ENCODE measurements at places on chromosomes 16 and 17. TPM values are rescaled to one million over a fixed set of nuclear protein-coding genes. Genes with fewer than 3 reads are reported as not detected.

DNA sequence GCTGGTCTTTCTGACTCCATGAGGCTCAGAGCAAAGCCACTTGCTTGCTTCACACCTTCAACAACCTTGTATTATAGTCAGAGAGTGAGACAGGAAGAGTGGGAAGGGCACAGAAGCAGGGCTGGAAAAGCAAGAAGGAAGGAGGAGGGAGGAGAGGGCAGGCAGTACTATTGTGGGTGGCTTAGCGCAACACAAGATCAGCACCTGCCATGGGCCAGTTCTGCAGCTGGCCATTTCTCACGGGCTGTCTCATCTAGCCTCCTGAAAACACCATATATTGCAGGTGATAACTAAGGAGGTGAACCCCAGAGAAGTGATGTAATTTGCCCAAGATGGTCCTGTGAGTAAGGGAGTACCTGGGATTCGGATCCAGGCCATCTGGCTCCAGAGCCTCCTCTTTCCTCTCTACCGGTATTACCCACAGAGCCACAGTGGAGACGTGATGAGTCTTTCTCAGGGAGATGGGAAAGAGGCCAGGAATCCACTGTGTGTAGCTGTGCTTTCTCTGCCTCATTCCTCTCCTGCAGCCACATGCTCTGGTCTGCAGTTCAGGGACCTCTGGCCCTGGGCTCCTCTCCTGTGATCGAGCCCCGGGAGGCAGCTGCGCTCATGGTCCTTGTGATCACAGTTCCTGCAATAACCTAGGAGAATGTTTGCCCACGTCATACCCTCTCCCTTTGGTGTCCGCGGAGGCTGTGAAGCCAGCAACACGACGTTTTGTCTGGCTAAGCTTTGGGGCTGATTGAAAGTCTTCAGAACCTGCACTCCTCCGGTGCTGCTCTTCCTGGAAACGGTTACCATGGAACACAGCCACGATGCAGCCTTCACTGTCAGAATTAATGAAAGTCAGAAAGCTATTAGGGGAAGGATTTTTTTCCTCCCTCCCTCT, 178.1 kb upstream of the CCL2 start:
- no peak for DNase-seq

DNA sequence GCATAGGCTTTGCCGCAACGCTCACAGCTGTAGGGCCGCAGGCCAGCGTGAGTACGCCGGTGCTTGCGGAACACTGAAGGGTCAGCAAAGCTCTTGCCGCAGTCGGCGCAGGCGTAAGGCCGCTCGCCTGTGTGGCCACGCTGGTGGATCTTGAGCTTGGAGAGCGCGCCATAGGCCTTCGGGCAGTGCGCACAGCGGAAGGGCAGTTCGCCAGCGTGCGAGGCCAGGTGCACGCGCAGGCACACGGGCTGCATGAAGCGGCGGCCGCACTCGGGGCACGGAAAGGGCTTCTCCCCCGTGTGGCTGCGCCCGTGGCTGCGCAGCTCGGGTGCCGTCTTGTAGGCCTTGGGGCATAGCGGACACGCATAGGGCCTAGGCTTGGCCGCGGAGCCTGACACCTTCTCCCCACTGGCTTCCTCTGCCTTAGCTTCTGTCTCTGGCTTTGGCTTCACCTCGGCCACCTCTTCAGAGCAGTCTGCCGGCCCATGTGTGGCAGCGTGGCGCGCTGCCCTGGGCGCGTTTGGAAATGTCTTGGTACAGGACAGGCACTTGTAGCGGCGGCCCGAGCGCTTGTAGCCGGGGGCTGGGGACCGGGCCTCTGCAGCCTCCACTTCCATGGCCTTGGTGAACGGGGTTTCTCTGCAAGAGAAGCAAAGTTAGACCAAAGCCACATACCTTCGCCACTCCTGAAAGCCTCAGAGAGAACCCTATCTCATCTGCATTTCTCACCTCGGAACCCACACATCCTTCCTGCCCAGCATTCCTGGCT, 10.0 kb downstream of the ZNF668 start:
- no peak for DNase-seq

- no peak for DNase-seq
These were observed 9.2 kb upstream of the PRKCB start for GRCh38 chr16:23826528-23827045.

DNA sequence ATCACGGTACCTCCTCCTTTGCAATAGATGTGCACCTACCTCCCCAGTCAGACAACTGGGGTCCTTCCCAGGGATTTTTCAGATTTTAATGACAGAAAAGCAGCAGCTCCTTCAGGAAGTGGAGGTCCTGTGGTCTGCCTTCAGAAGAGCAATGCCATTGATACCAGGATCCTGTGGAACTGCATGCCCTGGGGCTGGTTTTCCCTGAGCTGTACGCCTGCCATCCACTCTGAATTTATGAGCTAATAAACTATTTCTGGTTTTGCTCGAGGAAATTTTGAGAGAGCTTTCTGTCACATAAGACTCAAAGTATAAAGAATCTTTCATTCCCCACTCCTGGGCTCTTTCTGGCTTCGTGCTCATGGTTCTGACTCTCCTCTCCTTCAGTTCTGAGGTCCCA, 10.0 kb upstream of the CCL23 start:
- no peak for DNase-seq

DNA sequence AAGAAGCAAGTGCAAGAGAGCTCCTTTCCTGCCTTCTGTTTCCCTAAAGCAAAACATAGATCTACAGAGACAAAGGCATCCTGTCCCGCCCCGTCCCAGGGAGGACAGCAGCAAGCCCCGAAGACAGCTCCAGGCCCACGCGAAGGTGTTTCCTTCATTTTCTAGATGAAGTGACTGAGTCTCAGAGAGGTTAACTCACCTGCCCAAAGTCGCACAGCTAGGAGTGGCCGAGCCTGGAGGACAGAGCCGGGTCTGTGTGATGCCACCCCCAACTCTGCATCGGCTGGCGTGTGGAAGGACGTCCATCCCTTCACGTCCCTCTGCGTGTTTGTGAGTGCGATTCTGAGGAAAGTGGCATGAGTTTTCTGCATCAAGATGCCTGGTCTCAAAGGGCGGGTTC, 187.2 kb upstream of the CHMP6 start:
- no peak for DNase-seq

DNA sequence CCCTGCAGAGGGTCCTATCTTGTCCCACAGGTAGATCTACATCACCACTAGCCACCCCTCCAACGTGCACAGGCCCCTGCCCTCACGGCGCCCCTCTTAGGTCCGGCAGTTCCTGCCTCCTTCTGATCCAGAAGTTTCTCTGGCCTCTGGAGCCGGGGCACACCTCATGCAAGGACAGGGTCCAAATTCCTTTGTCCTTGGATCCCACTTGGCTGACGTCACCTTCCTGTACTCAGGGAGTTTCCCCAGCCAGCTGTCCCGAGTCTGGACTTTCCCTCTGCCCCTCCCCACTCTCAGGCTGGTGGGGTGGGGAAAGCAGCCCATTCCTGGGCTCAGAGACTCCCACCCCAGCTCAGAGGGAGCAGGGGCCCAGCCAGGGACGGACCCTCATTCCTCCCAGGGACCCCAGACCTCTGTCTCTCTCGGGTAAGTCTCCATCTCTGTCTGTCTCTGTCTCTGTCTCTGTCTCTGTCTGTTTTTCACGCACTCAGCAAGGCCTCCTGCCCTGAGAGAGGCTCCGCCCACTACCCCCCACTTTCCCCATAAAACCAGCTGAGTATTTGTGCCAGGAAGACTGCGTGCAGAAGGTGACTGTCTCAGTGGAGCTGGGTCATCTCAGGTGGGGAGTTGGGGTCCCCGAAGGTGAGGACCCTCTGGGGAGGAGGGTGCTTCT, at the start of gene IL32:
Gene IL32 (plus strand): TSS at position 572 of the 673 bp plus-strand sequence. CDS start 172 bp downstream, outside the sequence.
- no peak for DNase-seq

DNA sequence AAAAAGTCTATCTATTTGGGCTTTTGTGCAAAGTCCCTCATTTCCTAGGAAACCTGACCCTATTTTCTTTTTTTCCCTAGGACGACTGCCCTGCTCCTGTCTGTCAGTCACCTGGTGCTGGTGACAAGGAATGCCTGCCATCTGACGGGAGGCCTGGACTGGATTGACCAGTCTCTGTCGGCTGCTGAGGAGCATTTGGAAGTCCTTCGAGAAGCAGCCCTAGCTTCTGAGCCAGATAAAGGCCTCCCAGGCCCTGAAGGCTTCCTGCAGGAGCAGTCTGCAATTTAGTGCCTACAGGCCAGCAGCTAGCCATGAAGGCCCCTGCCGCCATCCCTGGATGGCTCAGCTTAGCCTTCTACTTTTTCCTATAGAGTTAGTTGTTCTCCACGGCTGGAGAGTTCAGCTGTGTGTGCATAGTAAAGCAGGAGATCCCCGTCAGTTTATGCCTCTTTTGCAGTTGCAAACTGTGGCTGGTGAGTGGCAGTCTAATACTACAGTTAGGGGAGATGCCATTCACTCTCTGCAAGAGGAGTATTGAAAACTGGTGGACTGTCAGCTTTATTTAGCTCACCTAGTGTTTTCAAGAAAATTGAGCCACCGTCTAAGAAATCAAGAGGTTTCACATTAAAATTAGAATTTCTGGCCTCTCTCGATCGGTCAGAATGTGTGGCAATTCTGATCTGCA, 12.9 kb downstream of the TMEM98 start:
- no peak for DNase-seq

- DNase-seq = no peak
These were observed 789 bp downstream of the ITPRIPL2 start for GRCh38 chr16:19114359-19115147.

GRCh38 chr16:12613131-12613991, 190.3 kb downstream of the CPPED1 start:
- DNase-seq = no peak

- no peak for DNase-seq
These were observed 105.2 kb downstream of the RPTOR start for GRCh38 chr17:80649672-80650330.

GRCh38 chr17:14144508-14144907, 75.2 kb downstream of the COX10 start:
- no peak for DNase-seq

- no peak for DNase-seq
These were observed 117.5 kb downstream of the FTO start for GRCh38 chr16:53821487-53821886.

The GDPD1 gene
- total RNA-seq = 47.6 TPM

The MT2A gene
- total RNA-seq = 2.3 TPM

All from occipital lobe (tissue), 3 donors.